ENCODE measurements at places on chromosomes 2 and 18.

- no peak for DNase-seq
Measured at GRCh38 chr18:49697757-49698524, 115.4 kb downstream of the ACAA2 start.

GRCh38 chr2:151556121-151556520 lies 146.4 kb downstream of the RIF1 start:
- no peak for DNase-seq

GRCh38 chr2:231909631-231910030 lies 16.6 kb downstream of the NPPC start:
- no peak for DNase-seq

DNA sequence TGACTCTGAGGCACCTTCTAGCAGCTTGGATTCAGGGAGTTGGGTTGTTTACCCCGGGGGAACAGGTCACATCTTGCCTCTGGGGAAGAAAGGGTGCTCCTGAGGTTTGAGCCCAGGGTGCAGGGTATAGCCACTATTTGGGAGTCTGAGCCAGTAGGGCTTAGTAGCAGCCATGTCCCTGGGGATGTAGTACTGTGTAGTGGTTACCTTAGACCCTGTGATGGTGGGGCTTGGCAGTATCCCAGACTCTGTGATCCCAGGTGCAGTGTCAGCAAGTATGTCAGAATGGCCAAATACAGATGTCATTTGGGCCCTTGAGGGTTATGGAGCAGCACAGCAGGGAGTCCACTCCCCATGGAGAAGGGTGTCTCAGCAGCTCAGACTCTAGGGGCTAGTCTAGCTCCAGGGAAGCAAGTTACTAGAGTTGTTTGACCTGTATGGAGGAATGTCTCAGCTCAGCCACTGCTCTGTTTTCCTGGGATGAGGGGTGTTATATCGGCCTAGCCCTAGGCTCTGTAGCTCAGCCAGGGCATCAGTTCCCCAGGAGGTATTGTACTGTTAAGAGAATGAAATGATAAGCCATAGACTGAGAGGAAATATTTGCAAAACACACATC lies 151.3 kb downstream of the UBR3 start:
- no peak for DNase-seq

- DNase-seq, result no peak
Measured at GRCh38 chr2:152620985-152621384, 96.3 kb downstream of the PRPF40A start.

- DNase-seq, result no peak
Measured at GRCh38 chr2:187976986-187977333, 314.7 kb upstream of the GULP1 start.

- no peak for DNase-seq
Measured at GRCh38 chr2:83584672-83585071, 874.4 kb downstream of the SUCLG1 start.

DNA sequence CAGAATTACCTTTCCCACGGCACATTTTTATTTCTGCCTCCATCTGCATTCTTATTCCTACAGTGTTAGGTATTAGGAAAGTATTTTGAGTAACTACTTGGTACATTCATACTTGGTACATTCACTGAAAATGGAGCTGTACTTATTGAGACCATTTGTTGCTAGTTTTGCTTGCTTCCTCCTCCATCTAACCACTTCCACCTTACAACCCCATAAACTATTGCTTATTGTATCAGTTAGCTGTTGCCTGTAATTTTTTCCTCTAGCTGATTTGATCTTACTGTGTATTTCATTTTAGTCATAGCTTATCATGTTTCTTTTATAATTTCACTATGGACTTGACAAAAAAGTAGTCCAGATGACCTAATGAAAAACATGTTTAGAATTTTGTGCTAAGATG lies 50.7 kb downstream of the AFTPH start:
- DNase-seq, result no peak

DNA sequence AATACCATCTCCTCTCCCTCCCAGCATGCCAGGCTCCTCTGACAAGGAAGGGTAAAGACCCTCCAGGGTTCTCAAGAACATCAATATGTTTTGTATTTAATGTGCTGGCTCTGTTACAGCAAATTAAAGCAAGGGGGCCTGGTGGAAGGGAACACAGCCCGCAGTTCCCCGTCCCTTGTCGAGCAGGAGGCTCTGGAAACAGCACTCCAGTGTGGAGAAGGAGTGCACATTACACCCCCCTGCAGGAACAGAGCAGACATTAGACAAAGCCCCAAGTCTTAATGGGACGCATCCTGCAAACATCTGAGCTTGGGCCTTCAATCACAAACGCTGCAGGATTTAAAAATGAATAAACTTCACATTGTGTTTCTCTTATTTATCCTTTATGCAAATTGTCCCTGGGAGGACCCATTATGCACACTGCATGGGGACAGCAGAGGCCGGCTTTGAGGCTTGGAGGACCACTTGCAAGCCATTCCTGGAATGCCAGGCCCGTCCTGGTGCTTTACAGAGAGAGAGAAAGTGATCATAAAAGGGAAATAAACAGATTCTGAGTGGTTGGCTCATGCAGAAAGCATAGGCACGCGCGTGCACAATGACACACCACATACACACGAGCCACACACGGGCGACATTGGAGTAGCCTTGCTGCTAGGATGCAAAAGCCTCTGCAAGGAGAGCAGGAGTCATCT lies 328.7 kb downstream of the SMAD2 start:
- DNase-seq, result no peak

DNA sequence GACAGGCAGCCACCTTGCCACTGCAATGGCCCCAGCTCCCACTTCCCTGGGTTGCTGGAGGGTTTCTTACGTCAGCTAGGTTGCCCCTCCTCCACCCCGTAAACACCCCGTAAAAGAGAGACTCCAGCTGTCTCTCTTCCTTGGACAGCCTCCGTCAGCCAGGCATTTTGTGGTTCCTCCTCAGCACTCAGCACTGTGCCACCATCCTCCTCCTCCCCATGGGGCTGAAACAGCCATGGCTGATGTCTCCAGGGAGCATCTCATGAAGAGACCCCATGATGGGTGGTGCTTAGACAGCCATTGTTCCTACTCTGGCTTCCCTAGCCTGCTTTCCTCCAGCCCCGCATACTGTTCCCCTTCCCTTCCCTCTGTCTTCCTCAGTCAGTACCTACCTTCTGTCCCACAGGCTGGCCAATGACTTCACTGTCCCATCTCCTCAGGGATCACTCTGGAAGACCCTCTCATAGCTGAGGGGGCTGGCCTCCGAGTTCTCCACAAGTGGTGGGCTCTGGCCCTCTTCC lies 143.3 kb upstream of the SIX3 start:
- no peak for DNase-seq

DNA sequence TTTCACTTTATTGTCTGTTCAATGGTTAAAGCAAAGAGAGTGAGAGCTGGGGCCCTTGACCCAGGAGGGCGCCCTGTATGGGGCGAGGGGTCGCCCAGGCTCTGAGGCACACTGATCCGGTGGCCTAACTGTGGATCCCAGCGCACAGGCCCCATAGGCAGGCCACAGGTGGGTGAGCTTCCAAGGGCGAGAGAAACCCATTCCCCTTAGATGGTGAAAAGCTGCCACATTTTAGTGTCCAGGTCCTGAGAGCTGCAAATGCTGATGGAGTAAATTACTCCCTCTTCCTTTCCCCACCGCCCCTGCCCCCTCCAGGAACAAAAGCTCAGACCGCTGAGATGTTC lies 5.9 kb upstream of the DLX2 start:
- no peak for DNase-seq

GRCh38 chr18:45270289-45270771 lies 344.9 kb upstream of the SLC14A2 start:
- no peak for DNase-seq

DNA sequence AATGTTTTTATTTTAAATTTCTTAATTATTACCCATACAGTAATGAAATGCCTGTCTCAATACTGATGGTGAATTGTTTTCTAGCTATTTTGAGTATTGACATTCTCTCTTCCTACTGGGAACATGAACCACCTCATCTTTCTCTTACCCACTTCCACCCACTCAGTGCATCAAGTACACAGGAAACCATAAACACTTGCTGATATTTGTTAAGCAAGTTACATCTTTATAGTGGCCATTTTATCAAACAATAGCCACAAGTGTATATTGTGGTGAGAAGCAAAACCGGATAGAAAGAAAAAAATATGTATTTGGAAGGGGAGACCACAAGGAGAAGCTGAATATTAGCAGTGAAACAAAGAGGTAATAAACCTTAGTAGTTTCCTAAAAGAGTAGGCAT lies 368.1 kb upstream of the HNRNPA3 start:
- no peak for DNase-seq

GRCh38 chr18:596288-596881 lies 403 bp upstream of the CLUL1 start:
- DNase-seq, result no peak

DNA sequence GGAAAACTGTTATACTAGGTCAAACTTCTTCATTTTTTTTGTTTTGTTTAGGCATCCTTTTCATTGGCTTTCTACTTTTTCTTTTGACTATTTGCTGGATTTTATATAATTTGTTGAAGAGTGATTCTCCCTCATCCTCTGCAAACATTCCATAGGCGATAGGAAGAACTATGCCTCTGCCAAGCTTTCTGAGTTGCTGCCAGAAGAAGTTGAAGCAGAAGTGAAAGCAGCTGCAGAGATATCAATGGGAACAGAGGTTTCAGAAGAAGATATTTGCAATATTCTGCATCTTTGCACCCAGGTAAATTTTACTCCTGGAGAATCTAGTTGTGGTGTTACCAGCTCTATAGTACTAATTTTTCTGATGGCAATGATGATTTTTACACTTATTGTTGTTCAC lies 25.4 kb downstream of the NOP58 start:
- DNase-seq, result no peak

GRCh38 chr2:149606251-149606811 lies 18.8 kb upstream of the MMADHC start:
- DNase-seq, result no peak

- no peak for DNase-seq
Measured at GRCh38 chr2:50648041-50648700, 383.8 kb downstream of the NRXN1 start.

DNA sequence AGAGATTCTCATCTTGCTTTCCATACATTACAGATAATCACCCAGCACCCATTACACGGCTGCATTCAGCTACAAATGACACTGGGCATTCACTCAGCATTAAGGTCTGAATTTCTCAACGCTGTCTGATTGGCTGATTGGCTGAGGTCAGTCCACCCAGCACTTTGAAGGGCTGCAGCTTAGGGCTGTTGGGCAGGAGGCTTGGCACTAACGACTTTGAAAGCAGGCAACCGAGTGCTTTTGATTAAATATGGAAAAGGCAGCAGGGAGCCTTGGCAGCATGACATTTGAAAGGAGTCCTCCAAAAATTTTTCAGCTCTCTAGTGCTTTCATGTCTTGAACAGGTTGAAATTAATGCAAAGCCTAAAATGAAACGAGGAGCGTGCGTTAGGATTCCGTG lies 253.0 kb downstream of the DCDC2C start:
- DNase-seq, result no peak

GRCh38 chr2:202105025-202105424 lies 32.0 kb downstream of the KIAA2012 start:
- no peak for DNase-seq

- no peak for DNase-seq
Measured at GRCh38 chr2:3413697-3414096, 34.2 kb downstream of the TRAPPC12 start.

- DNase-seq, result no peak
Measured at GRCh38 chr2:74028290-74028689, 43.6 kb downstream of the TET3 start.

- no peak for DNase-seq
Measured at GRCh38 chr2:161104054-161104553, 56.1 kb upstream of the TANK start.

- DNase-seq, result no peak
Measured at GRCh38 chr2:224819075-224819474, 102.9 kb upstream of the CCDC195 start.

GRCh38 chr2:28338046-28338817 lies 54.4 kb upstream of the FOSL2 start:
- no peak for DNase-seq

DNA sequence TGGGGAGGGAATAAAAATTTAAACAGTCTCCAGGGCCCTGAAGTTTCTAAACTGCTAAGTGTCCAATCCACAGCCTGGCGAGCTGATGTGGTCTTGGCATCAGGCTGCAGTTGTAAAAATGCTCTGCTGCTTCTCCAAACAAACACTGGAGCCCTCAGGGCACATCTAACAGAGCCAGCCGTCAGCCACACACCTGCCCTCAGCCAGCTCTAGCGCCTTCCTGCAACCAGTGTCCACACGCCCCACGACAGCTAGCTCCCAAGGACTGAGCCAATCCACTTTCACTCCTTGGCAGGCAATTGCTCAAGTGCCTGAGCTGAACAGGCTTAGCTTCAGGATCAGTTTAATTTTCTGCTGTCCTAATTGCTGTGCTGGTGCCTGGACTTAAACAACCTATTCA lies 446.4 kb upstream of the RAB12 start:
- no peak for DNase-seq

- DNase-seq, result no peak
Measured at GRCh38 chr2:105052773-105053172, 14.9 kb downstream of the MRPS9 start.

GRCh38 chr18:44186001-44186400 lies 494.7 kb upstream of the SETBP1 start:
- no peak for DNase-seq

- DNase-seq, result no peak
Measured at GRCh38 chr2:183248866-183249567, 124.8 kb downstream of the NUP35 start.

GRCh38 chr2:128584296-128584890 lies 265.7 kb upstream of the HS6ST1 start:
- no peak for DNase-seq

DNA sequence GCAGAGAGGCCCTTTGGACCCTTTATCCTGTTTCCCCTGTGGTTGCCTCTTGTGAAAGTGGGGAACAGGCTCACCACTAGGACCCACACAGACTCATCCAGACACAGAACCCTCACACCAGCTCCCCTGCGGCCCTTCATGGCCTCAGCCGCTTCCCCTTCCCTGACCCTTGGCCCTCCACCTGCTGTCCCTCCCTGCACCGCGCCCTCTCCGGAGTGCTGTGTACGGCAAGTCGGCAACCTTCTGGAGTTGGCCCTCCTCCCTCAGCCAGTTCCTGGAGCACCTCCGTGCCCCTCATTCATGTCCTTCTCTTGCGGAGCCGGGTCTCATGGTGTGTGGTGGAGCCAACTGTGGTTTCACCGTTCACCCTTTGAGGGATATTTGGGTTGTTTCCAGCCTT lies 44.0 kb downstream of the CTDP1 start:
- no peak for DNase-seq

DNA sequence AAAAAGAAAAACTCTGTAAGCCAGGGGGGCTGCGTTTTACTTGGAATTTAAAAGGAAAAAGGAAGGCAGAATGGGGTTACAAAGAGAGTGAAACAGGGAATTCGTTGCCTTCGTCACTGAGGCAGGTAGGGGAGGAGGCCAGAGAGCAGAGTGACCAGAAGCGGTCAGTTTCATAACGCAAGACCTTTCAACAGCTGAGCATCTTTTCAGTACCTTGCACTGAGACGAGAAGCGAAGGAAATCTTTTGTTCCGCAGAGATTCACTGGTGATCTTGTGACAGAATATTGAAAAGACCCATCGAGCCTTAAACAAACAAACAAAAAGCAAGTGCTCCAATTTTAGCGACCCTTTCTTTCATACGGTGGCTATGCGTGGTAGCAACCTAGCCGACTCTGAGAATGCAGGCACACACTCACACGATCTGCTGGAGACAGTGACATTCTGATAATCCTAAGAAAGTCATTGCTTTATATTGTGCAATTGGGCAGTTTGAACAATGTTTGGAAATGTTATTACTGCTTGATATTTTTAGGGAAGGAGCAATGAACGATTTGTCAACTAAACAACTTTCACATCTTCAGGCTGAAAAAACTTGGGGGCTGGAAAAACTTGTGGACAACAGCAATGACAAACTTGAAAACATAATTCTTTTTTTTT lies 93.8 kb upstream of the ODC1 start:
- DNase-seq, result no peak

- no peak for DNase-seq
Measured at GRCh38 chr2:75292826-75293225, 93.5 kb upstream of the TACR1 start.
